Peyer's patch (tissue), 4 donors: ENCODE measurements at places on chromosomes 6 and 20. TPM values are rescaled to one million over a fixed set of nuclear protein-coding genes. Genes with fewer than 3 reads are reported as not detected.

DNA sequence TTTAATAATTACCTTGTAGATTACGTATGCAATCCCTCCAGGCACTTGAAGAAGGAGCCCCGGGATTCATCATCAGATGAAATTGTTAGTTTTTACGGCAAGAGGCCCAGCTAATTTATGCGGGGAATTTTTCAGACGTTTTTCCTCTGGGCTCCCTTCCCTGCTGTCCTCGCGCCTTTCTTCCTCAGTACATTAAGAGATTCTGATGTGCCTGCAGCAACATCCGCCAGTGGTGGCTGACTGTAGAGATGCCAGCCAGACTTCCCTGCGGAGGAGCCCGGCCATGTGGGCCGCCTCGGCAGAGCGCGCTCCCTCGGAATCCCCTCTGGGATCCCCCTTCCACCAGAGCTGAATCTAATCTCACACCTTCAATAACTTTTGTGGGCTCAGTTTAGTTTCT, 46.4 kb upstream of the POU3F2 start:
- no peak for DNase-seq

- no peak for DNase-seq
These were observed 816.7 kb upstream of the FLRT3 start for GRCh38 chr20:15154070-15154469.

RGS17 gene
- total RNA-seq = not detected

RNF5 gene
- 199 TPM for total RNA-seq

DNA sequence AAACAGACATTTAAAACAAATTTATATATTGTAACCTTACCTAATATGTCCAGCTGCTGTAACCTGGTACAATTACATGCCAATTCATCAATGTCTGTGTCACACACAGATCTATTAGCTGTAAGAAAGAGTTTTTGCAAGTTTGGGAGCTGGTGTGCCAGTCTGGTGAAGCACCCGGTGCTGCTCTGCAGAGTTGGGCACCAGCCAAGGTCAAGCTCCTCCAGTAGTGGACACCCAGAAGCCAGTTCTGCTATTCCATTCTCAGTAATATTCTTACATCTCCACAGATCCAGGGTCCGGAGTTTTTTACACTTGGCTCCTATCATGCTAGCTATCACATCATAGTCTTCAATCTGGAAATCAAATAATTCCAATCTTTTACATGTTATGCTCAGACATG, 41.0 kb downstream of the POU3F2 start:
- no peak for DNase-seq

DNA sequence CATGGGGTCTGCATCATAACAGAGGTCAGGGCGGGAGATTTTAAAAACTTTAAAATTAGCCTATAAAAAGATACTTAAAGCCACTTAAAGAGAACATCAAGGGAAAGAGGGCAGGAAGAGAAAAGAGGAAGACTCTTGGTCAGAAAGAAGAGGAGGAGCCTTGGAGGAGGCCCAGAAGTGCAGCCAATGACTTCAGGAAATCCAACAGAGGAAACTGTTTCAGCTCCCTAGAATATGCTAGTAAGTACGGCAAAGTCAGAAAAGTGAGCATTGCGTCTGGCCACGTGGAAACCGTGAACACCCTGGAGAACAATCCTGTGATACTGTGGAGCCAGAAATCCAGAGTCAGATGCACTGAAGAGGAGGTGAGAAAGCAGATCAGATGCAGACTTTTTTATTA, 22.5 kb upstream of the NHSL1 start:
- no peak for DNase-seq

- DNase-seq = no peak
These were observed 4.8 kb downstream of the SLC32A1 start for GRCh38 chr20:38728911-38729642.

GRCh38 chr20:56395166-56395565, 2.7 kb downstream of the CSTF1 start:
- no peak for DNase-seq

- DNase-seq = no peak
These were observed 111.9 kb downstream of the ANKRD60 start for GRCh38 chr20:58116505-58116904.

DNA sequence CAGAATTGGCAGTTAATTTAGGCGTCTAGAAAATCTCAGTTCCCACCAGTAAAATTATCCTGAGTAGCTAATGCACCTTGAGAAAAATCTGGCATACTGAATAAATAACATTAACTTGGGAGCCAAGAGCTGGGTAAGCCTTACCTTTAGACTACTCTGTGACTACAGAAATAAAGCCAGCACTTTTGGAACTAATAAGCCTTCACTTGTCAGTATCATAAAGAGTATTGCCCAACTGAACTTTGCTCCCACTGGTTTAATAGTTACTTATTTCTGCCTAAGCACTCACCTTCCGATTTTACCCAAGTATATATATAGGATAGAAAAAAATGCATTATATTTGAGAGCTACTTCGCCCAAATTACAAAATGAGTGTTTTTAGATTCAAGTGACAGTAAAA, 10.7 kb downstream of the FAM8A1 start:
- DNase-seq = no peak

DNA sequence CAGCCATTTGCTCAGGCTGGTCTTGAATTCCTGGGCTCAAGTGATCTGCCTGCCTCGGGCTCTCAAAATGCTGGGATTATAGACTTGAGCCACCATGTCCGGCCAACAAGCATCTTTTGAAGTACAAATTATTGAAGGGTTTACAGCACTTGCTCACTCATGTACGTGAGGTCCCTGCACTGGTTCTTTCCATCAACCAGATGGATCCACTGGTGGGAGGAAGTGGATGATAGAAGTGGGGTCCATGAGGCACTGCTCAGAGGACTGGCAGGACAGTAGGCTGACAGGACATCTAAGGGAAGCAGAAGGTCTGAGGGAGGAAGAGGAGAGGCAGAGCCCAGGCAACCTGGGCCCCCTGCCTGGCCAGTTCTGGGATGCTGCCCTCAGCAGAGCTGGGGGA, 109.2 kb upstream of the NXT1 start:
- DNase-seq = no peak

IL17F gene
- not detected for total RNA-seq

TNFAIP3 gene
- total RNA-seq = 36.1 TPM

IYD gene
- total RNA-seq = 57.0 TPM

GRCh38 chr20:56841346-56841908, 212.3 kb downstream of the TFAP2C start:
- no peak for DNase-seq

DNA sequence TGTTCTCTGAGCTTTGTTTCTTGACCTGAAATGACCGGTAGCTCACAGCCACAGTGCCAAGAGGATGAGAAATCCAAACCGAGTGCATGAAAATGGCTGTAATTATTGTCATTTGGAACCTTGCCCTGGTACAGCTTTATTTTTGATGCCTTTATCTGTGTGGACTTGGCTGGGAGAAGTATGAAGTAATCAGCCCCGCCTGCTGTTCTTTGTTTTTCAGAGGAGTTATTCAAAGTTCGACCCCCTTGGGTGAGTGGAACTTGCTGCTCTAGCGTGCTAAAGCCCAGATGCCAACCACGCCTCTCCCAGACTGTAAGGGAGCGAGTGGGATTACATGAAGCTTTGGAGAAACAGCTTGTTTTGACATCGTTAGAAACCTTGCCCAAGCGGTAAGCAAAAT, 48.3 kb downstream of the ECT2L start:
- DNase-seq = no peak

DNAH8 gene
- not detected for total RNA-seq

GRCh38 chr20:58714923-58715351, 22.3 kb downstream of the NPEPL1 start:
- no peak for DNase-seq

LHFPL5 gene
- not detected for total RNA-seq

- DNase-seq = no peak
These were observed 20.5 kb downstream of the PTK7 start for GRCh38 chr6:43096451-43097097.

DNA sequence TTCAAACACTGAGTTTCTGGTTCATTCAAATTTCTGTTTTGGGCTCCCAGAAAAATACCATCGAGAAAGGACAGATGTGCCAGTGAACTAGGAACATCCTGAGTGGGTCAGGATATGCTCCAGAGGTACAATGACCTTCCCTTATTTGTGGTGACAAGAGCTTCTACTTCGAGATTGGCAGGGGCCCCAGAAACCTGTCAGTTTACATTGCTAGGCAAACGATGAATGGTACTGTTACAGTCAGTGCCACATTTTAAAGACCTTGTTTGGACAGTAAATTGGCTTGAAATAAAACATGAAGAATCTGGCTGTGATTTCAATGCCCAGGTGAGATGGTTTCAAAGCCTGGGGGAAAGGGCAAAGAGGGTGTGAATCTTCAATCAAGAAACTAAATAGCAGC, 454.5 kb upstream of the ID4 start:
- DNase-seq = no peak

- no peak for DNase-seq
These were observed 115.1 kb downstream of the BTBD9 start for GRCh38 chr6:38524436-38525145.

CST4 gene
- not detected for total RNA-seq

- no peak for DNase-seq
These were observed 1.7 kb downstream of the TAAR6 start for GRCh38 chr6:132571774-132572173.

DNA sequence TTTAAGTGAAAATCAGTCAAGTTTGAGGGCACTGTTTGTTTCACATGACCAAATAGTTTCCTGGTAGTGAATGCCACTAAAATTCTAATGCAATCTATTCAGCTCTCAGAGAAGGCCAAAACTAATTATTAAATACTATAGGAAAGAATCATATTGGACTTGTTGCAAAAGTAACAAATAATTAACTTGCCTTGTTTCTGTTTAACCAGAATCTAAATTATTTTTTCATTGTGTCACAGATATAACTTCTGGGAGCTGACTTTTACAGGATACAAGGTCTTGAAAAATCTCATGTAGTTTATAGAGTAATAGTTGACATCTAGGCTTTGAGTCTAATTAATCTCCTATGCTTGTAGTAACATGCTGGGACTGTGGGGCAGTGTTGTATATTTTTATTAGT, 44.5 kb downstream of the PRSS35 start:
- DNase-seq = no peak

ME1 gene
- total RNA-seq = 28.8 TPM

DNA sequence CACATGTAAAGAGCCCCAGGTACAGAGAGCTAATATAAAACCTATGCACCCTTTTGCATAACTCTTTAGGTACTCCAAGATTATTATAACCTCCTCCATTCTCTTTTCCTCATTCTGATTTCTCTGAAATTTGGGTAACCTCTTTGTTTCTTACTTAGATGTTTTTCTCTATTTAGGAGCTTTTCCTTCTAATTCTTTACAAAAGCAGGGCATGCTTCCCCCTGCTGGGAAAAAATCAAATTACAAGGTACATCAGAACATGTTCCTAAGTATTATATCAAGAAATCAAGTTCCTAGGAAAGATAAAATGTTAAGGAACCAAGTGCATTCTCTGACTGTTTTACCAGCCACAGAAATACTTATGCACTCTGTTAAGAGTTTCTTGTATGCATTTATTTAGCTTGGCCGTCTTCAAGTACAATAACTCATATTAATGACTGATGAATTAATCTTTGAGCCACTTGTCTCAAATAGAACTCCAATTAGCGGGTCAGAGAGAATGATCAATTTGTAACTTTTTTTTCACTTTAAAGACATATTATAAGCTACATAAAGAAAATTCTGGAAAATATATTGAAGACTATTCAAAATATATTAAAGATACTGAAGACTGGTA, 2.1 kb downstream of the KHDRBS2 start:
- no peak for DNase-seq

- no peak for DNase-seq
These were observed 1.2 kb downstream of the WTAP start for GRCh38 chr6:159728531-159728964.

DNA sequence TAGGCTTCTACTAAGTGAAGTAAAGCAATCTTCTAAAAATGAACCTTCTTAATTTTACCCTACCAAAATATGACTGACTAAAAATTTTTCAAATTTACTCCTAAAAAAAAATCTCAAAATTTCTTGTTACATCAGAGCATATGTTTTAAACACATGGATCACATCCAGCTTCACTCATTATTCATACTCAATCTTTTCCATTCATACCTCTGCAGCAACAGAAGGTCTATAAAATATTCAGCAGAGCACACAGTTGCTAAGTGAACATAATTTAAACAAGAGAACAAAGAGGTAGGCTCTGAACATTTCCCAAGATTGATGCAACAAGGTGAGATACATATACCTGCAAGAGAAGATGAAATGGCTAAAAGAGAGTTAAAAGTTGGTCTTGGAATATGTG, 213.9 kb downstream of the SOD2 start:
- DNase-seq = no peak

- DNase-seq = no peak
These were observed 76.1 kb downstream of the PAX1 start for GRCh38 chr20:21781446-21782075.

GRCh38 chr20:5070081-5070480, 49.7 kb downstream of the PCNA start:
- no peak for DNase-seq

GRCh38 chr6:148625609-148626008, 121.2 kb upstream of the UST start:
- no peak for DNase-seq

GRCh38 chr6:14472986-14473337, 355.4 kb downstream of the CD83 start:
- no peak for DNase-seq

- DNase-seq = no peak
These were observed 260.3 kb upstream of the SPTLC3 start for GRCh38 chr20:12748359-12748994.

MRAP2 gene
- 2.7 TPM for total RNA-seq
